Stomach (tissue), 19 donors: ENCODE measurements at places on chromosomes 1 and 21. TPM values are rescaled to one million over a fixed set of nuclear protein-coding genes. Genes with fewer than 3 reads are reported as not detected.

DNA sequence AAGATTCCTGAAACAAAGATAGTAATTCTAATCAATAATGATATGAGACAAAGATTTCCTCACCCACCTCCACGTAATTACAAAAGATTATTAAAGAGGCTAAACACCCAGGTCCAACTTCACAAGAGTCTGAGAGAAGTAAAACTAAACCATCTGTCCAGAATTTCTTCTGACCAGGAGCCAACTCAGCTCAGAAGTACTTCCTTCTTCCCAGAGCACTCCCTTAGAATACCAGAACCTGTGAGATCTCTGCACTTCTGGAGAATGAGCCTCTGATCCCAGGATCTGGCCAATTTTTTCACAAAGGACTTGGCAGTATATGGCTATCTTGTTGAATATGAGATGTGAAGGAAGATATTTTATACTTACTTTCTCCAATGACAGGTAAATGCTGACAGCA lies 120.6 kb upstream of the PALMD start:
- DNase-seq: no peak

Gene OR6K3
- not detected for total RNA-seq

GRCh38 chr1:207219979-207220889 lies 101.2 kb upstream of the CD55 start:
- no peak for DNase-seq

DNA sequence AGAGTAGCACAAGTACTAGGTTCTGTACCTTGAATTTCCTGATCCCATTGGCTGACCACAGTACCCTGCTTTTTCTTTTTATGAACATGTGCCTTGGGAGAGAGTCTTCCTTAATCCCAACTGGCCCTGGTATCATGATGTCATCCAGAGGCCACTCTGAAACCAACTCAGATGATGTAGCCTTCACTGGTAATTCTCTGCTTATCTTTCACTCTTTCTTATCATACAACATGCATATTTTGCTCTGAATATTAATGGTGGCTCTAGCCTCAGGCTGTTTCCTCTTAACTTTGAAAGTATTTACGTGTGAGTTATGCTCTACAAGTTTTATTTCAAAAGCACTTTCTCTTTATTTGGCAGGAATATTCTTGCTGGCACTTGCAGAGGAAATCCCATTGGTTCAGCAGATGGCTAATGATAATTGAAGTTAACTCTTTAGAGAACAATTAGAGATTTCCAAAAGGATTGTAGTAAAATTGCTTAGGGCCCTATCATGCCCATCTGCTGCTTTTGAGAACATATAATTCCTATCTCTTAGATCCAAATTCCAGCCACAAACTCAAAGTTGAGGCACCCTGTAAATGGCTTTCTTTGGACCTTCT lies 86.1 kb downstream of the PTGER3 start:
- DNase-seq: no peak

DNA sequence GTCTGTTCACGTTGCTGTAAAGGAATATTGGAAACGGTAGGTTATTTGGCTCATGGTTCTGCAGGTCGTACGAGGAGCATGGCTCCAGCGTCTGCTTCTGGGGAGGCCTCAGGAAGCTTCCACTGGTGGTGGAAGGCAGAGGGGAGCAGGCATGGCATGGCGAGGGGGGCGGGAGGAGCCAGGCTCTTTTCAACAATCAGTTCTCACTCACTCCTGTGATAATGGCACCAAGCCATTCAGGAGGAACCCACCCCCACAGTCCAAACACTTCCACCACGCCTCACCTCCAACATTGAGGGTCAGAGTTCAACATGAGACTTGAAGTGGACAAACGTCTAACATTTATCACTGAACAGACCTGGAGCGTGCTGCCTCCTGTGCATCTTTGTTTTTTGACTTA lies 141.2 kb downstream of the PGBD5 start:
- DNase-seq: no peak

DNA sequence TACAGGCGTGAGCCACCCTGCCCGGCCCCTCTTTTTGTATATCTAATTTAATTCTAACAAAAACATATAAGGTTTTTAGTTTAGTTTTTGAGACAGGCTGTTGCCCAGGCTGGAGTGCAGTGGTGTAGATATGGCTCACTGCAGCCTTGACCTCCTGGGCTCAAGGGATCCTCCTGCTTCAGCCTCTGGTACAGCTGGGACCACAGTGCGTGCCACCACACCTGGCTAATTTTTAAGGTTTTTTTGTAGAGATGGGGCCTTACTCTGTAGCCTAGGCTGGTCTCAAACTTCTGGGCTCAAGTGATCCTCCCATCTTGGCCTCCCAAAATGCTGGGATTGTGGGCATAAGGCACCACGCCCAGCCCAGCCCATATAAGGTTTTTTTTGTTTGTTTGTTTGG lies 18.8 kb downstream of the ENSA start:
- DNase-seq: no peak

DNA sequence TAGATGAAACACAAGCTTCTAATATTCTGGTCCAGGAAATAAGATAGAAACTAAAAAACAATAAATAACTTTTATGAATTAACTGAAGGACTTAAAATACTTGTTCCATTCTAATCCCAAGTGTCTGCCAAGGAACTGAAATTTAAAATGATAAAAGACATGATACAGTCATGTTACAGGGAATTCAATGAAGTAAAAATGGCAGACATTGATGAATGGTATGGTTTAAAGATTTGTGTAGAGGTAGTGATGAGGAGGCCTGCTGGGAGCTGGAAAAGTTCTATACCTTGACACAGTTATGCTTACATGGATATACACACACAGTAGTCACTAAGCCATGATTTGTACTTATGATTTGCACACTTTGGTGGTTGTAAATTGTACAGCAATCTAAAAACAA lies 2.1 kb upstream of the UBR4 start:
- DNase-seq: no peak

DNA sequence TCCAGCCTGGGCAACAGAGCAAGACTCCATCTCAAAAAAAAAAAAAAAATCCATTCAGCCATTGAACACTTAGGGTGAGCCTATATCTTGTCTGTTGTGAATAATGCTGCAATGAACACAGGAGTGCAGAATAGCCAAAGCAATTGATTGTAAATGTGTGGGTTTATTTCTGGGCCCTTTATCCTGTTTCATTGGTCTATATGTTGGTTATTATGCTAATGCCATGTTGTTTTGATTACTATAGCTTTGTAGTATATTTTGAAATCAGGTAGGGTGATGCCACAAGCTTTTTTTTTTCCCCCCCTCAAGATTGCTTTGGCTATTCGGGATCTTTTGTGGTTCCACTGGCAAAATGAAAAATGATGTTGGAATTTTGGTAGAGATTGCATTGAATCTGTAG lies 167.5 kb downstream of the LBR start:
- no peak for DNase-seq
